ENCODE measurements at places on chromosomes 4 and X.

DNA sequence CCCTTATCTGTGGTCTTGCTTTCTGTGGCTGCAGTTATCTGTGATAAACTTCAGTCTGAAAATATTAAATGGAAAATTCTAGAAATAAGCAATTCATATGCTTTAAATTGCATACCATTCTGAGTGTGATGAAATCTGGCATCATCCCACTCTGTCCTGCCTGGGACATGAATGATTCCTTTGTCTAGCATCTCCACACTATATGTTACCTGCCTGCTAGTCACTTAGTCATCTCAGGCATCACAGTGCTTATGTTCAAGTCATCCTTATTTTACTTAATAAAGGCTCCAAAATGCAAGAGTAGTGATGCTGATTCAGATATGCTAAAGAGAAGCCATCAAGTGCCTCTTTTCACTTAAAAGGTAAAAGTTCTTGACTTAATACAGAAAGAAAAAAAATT lies 14.3 kb upstream of the RAB9B start:
- DNase-seq: peak; percentile 57

- DNase-seq: no peak
These were observed 151.7 kb upstream of the TBL1X start for GRCh38 chrX:9312922-9313867.

DNA sequence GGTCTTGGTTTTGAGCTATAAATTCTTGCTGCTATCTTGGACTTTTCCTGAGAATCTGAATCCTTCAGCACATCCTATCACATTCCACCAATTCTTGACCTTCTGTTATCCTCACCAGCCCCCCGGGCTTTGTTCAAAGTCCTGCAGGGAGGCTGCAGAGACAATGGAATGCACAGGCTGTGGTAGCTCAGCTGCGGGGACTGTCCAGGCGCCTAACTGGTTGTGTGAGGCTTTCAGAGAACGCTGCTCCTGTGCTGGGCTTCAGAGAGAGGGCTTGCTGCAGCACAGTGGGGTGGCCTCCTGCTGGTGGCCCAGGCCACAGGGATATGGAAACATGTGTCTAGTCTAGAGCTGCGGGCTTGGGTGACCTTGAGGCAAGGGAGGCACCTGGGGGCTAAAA lies 196.3 kb upstream of the GATB start:
- peak; percentile 32 for DNase-seq

DNA sequence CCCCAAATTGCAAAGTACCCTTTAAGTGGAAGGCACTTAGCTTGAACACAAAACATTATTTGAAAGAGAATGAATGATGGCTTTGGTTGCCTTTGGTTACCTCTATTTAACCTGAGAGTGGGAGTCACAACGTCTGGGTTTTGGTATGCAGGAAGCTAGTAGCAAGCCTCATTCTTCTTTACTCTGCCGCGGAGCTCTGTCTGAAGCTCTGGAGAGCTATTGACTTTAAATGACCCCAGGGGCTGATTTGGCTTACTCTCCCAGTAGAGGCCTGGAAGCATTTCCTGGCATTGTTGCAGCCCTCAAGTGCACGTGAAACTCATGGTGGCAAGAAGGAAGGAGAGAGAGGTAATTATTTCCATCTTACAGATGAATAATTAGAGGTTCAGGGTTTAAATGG lies 81.8 kb upstream of the MAGEA4 start:
- DNase-seq: peak; percentile 17

- no peak for DNase-seq
These were observed 648 bp upstream of the MSMO1 start for GRCh38 chr4:165326831-165327210.

DNA sequence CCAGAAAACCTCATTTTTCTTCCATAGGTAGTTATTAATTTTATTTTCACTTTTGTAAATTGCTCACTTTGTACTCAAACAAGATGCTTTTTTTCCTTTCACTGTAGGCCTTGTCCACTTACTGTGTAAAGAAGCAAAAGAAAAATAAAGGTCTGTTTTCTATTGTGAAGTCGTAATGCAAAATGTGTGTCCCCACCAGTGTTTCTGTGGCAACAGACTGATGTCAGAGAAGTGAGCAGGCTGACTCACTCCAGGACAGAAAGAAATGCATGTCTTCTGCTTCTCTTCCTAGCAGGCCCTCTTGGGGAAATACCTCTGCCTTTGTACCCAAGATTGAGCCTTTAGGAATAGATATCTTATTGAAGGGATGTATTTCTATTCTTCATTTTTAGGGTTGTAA lies 30.3 kb downstream of the INPP4B start:
- peak; percentile 60 for DNase-seq

DNA sequence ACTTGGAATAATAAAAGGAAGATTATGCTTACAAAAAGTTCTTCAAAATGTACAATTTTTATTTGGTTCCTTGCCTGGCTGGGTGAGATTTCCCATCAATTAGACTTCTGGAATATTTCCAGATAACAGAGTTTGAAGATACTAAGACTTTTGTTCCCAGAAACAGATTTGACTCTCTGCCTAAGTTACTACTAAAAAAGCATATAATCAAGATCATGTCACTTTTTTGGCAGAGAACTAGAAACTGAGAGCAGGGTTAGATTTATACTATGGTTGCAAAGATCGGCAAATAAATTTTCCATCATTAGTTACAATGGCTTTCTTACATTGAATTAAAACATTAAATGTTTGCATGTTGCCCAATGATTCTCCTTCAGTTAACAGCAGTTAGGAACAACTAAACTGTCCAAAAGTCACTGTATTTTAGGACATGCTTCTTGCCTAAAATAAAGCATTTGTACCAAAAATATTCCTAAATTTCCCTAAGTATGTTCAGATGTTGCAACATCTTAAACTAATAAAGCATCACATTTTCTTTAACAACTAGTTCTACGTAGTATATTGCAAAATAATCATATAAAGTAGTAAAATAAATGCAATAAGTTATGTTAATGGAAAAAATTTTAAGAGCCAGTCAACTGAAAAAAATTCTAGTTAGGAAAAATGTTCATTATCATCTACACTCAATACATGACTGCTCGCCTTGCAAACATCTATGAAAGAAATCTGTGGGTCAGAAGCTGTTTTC lies 73.0 kb downstream of the SEC24D start:
- no peak for DNase-seq

GRCh38 chrX:141879616-141880015 lies 24.1 kb upstream of the MAGEC1 start:
- no peak for DNase-seq

DNA sequence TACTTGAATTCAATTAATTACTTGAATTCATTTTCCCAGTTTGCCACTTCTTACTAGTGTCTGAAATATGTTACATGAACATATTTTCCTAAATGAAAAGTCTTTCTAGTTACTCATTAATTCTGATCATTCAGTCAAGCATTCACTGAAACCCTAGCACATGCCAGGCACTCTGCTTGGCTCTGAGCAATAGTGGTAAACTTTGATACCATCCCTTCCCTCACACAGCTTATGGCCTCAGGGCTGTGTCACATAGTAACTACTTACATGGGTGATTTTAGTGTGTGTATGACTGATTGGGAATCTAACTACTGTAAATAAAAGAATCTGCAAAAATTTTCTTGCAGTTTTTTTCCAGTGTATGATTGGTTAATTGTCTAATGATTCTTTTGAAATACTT lies 32.7 kb downstream of the METAP1 start:
- DNase-seq: peak; percentile 8

DNA sequence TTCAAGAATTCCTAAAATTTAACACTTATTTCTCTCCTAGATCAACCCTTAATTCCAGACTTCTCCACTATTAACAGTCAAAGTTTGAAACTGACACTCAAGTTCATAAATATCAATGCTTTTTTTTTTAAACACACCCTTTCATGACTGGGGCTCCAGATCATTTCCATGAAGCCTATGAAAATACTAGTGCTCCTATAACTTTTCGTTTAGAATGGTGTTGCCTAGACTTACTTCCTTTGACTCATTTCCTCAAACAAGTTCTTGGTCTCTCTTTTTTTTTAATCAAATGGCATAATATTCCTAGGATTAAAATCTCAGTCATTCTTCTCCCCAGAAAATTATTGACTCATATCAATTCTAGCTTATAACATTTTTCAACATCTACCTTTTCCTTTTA lies 13.1 kb downstream of the ZMAT1 start:
- no peak for DNase-seq

- no peak for DNase-seq
These were observed 103.4 kb downstream of the CHRNA9 start for GRCh38 chr4:40438384-40439026.

- DNase-seq: peak; percentile 35
These were observed 591 bp downstream of the PRPS1 start for GRCh38 chrX:107628662-107629539.

DNA sequence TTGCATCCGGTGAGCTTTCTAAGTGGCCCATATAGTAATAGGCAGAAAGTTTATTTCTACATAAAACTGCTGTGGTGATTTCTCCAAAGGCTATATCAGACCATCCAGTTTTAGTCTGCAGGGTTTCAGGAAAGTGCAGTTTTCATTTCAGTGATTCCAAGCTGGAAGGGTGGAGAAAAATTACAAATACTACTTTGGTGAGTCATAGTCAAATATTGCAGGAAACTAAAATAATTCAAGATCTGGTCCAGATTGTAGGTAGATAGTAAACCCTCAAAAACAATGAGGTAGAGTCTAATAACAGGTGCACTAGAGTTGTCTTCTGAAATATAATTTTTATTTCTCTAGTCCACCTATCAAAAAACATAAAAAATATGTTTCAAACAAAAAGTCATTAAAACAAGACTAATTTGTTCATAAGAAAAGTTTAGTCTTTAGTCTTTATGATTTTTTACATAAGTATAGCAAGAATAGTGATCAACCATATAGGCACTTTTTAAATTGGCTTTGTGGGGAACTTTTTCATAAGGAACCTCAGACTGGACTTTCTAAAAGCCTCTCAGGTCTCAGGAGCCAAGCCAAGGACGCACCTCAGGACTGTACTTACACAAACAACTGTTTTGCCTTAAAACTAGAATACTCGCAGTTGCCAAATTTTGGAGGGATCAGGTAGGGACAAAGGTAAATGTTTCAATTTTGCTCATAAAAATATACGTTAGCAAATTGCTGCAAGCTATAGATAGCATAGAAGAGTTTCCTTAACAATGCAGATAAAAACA lies 101.8 kb upstream of the TLR3 start:
- peak; percentile 27 for DNase-seq

GRCh38 chrX:103442536-103442901 lies 66.2 kb downstream of the BEX3 start:
- peak; percentile 45 for DNase-seq

DNA sequence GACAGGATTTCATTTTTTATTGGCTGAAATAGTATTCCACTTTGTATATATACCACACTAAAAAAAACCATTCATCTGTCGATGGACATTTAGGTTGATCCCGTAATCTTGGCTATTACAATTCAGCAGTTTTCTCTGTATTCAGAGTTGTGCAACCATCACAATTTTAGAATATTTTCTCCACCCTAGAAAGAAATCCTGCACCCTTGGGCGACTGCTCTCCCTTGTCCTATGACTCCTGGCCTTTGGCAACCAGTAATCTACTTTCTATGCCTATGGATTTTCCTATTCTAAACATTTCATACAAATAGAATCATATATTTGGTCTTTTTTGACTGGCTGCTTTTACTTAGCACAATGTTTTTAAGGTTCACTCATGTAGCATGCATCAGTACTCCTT lies 84.7 kb downstream of the NCAPG start:
- no peak for DNase-seq

- peak; percentile 86 for DNase-seq
These were observed 289.3 kb downstream of the BCOR start for GRCh38 chrX:39808471-39808917.

DNA sequence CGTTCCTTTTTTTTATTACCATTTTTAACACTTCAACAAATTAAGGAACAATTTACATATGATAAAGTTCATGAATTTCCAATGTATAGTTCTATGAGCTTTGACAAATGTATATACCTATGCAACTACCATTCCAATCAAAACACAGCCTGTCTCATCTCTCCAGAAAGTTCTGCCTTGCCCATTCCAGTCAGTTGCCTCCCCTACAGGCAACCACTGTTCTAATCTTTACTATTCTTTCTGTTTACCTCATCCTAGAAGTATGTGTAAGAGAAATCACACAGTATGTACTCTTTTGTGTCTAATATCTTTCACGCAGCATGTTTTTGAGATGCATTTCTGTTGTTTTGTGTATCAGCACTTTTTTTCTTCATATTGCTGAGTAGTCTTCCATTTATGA lies 224.9 kb downstream of the KIT start:
- peak; percentile 24 for DNase-seq

- no peak for DNase-seq
These were observed 575 bp downstream of the SLC25A6 start for GRCh38 chrX:1391370-1391706.

GRCh38 chrX:24378706-24379105 lies 18.3 kb downstream of the SUPT20HL1 start:
- DNase-seq: no peak

- peak; percentile 0 for DNase-seq
These were observed 158.1 kb upstream of the CXorf66 start for GRCh38 chrX:140123446-140123845.
